ENCODE measurements at places on chromosomes 16 and 17.
A peak's percentile ranks its signal among the peaks of the same experiment; 100 is the strongest.

- no peak for DNase-seq
Measured at GRCh38 chr17:67716405-67716798, 1.3 kb upstream of the NOL11 start.

DNA sequence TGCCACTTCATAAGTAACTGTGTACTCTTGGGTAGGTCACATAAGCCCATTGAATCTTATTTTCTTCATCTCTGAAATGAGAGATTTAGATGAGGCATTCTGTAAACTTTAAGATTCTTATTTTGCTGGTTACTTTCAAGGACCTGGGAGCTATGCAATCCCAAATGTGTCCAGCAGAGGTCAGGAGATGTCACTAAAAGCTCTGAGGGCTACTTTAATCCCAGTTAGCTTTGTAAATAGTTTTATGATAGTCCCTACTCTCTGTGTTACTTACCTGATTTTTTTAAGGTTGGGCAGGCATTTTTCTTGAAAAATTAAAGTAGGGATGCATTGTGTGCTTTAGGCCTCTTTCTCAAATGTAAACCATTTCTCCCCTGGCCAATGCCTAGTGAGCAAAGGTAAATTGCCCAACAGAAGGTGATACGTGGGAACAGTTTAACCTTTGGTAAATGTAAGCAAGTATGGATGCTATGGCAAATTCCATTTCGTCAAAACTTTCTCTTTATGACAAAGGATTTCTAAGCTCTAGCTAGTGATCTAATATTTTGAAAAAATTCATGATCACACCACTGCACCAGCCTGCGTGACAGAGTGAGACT, 57.1 kb upstream of the WSB1 start:
- DNase-seq, result peak; percentile 95

- no peak for DNase-seq
Measured at GRCh38 chr16:81995651-81996050, 15.6 kb downstream of the SDR42E1 start.

DNA sequence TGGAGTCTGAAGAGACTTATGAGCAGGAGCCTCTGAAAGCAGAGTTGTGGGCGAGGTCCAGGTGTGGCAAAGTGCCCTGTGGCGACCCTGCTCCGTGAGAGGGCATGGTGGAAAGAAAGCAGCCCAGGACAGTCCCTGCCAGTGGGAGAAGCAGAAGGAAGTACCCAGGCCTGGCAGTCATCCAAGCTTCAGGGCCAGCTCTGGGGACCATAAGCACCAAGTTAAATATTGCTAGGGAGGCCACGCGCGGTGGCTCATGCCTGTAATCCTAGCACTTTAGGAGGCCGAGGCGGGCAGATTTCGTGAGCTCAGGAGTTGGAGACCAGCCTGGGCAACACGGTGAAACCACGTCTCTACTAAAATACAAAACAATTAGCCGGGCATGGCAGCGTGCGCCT, 4.9 kb upstream of the ASGR1 start:
- DNase-seq, result peak; percentile 66

DNA sequence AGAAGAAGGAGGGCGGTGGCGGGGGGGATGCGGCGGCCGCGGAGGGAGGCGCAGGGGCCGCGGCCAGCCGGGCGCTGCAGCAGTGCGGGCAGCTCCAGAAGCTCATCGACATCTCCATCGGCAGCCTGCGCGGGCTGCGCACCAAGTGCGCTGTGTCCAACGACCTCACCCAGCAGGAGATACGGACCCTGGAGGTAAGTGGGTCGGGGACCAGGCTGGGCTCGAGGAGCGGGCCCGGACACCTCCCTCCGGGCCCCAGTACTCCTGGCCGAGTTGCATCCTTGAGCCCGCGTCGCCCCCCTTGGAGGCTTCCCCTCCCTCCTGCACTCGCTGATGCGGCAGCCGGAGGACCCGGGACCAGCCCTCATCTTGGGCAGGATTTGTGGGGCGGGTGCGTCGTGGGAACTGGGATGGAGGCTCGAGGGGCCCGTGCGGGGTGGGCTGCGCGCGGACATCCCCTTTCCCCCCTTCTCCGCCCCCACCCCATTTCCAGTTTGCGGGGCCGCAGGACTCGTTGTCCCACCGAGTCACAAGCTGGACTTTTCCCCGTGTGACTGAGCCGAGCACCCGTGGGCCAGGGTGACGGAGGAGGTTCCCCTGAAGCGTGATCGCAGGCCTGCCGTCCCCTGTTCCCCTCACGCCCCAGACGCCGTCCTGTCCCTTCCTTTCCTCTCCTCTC, 572 bp downstream of the KSR1 start:
- DNase-seq, result peak; percentile 48

DNA sequence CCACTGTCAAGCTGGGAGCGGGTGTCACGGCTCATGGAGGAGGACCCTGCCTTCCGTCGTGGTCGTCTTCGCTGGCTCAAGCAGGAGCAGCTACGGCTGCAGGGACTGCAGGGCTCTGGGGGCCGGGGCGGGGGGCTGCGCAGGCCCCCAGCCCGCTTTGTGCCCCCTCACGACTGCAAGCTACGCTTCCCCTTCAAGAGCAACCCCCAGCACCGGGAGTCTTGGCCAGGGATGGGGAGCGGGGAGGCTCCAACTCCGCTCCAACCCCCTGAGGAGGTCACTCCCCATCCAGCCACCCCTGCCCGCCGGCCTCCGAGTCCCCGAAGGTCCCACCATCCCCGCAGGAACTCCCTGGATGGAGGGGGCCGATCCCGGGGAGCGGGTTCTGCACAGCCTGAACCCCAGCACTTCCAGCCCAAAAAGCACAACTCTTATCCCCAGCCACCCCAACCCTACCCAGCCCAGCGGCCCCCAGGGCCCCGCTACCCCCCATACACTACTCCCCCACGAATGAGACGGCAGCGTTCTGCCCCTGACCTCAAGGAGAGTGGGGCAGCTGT, 11.6 kb downstream of the SLC52A1 start:
- no peak for DNase-seq

DNA sequence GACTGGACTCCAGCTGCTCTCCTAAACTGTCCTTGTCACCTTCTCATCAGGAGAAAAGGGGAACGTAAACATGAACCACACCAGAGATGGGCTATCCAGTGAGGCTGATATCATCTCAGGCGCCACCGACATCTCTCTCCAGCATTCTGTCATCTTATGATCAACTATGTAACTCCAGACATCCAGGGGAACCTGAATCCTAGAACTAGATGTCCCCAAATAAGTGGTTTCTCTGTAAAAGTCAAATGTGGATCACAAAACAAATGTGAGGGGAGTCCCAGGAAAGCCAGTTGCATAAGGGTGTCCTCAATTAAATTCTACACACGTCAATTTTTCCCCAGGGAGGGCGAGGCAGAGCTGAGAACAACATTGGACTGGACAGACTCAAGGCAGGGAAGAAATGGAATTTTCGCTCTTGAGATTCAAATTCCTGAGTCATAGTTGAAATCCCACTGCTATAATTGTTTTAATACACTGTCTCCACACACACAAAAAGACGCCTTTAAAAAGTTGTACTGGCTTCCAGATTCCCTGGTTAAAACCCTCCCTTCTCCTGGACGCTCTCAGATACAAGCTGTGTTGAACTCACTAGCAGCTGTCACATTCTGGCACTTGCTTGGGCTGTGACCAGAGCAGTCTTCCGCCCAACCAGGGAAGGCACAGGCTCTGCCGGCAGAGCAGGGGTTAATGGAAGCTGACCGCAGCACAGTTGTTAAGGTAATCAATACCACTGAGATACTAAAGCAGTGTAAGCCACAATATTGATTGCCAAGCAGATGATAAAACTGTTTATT, 62.6 kb downstream of the ZFHX3 start:
- peak; percentile 75 for DNase-seq

DNA sequence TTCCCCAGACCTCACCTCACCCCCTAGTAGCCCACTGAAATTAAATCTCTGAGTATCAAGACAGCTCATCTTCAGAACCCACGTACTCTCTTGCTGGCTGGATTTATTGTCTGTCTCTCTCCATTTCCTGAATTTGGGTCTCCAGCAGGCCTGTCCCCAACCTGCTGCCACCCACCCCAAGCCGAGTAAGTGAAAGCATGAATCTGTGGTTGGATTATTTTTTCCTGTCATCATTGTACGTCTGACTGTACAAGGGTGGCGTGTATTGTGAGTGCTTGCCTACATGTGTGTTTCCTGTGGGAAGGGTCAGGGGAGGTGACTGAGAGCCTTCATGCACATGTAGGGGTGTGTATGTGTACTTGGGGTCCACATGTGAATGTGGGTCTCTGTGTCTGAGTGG, 5.4 kb downstream of the TNP2 start:
- DNase-seq, result no peak

- DNase-seq, result no peak
Measured at GRCh38 chr17:43818966-43819365, 14.0 kb downstream of the MPP3 start.

- no peak for DNase-seq
Measured at GRCh38 chr17:33241390-33241789, 51.7 kb downstream of the ASIC2 start.

- DNase-seq, result no peak
Measured at GRCh38 chr17:3475251-3475685, 529 bp upstream of the ASPA start.

DNA sequence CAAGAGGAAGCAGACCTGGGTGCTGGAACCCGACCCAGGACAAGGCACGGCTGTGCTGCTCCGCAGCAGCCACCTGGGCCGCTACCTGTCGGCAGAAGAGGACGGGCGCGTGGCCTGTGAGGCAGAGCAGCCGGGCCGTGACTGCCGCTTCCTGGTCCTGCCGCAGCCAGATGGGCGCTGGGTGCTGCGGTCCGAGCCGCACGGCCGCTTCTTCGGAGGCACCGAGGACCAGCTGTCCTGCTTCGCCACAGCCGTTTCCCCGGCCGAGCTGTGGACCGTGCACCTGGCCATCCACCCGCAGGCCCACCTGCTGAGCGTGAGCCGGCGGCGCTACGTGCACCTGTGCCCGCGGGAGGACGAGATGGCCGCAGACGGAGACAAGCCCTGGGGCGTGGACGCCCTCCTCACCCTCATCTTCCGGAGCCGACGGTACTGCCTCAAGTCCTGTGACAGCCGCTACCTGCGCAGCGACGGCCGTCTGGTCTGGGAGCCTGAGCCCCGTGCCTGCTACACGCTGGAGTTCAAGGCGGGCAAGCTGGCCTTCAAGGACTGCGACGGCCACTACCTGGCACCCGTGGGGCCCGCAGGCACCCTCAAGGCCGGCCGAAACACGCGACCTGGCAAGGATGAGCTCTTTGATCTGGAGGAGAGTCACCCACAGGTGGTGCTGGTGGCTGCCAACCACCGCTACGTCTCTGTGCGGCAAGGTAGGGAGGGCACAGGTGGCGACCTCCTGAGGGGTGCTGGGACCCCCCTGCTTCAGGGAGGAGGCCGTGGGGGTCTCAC, 667 bp downstream of the FSCN2 start:
- no peak for DNase-seq

DNA sequence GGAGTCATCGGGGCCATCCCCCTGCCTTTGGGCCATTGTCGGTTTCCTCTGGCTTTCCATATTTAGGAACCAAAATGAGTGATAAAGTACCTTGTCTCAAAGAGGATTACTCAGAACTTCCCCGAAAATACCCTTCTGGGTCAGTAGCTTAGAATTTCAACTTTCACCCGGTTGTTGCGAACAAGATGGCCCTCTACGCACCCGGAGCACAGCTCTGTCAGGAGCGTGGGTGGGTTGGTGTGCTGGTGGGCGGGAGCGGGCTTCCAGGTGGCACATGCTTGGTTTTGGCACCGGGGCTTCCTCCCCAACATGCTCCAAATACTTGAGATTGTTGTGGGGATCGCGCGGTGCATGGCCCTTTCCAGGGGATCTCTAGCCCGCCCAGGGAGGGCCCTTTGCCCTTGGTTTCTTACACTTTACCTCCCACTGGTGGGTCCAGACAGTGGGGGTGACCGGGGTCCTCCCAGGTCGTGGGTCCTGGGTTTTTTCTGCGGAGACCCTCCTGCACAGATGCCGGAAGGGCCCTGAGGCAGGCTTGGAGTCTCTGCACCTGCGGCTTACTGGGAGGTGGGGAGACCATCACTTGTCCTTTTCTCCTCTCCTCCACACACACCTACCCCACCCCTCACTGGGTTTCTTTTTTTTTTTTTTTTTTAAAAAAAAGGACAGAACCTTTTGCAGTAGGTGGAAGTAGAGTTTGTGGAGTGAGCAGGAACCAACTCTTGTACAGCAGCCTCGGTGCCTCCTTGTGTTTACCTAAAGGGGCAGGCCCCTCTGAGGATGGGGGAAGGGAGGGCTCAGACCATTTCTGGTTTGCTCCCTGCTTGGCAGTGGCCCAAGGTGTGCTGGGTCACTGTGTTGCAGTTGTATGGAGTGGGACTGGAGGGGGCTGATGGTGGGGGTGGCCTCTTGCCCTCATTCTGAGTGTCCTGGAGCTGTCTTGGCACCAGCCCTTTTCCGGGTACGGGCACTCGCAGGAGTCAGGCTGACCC, 142.1 kb downstream of the SEC14L1 start:
- no peak for DNase-seq

- DNase-seq, result peak; percentile 20
Measured at GRCh38 chr17:33292981-33293867, at the start of gene ASIC2. TSS of gene ASIC2 (minus strand) at chr17:33293295.

DNA sequence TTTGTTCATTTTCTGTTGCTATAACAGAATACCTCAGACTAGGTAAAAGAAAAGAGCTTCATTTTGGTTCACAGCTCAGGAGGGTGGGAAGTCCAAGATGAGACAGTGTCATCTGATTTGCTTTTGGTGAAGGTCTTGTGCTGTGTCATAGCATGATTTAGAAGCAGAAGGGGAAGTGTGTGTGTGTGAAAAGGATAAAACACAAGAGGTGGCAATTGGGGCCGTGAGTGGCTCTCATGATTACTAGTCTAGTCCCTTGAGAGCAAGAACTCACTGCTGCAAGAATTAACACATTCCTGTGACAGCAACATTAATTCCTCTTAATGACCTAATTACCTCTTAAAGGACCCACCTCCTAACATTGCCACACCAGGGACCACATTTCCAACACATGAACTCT, 8.3 kb downstream of the SLC35G3 start:
- DNase-seq, result no peak

DNA sequence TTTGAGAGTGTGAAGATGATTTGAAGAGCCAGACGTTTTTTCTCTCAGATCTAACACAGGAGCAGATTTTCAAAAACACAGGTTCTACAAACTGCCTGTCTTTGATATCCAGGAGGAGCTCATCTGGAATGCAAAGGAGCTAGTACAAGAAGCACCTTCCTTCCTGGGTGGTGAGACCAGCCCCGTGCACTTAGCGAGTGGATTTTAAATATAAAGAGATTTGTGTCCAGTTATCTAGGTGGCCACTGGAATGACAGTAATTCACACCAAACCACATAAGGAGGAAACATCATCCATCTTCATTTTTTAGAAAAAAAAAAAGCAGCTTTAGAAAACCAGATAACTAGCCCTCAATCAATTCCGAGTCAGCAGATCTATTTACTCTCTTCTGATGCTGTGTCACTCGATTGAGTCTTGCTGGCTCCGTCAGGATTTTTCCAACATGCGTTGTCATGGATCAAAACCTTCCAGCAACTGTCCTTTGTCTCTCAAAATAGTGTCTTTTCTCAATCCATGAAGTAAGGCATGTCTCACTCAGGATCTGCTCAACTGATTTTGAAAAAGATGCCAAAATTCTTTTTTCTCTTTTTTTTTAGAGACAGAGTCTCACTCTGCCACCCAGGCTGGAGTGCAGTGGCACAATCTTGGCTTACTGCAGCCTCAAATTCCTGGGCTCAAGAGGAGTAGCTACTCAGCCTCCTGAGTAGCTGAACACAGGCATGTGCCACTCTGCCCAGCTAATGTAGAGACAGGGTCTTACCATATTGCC, 451.2 kb upstream of the PSMD7 start:
- DNase-seq, result no peak
